Prostate gland (tissue), 2 donors: ENCODE measurements at places on chromosomes 6 and 20.
A peak's percentile ranks its signal among the peaks of the same experiment; 100 is the strongest.

DNA sequence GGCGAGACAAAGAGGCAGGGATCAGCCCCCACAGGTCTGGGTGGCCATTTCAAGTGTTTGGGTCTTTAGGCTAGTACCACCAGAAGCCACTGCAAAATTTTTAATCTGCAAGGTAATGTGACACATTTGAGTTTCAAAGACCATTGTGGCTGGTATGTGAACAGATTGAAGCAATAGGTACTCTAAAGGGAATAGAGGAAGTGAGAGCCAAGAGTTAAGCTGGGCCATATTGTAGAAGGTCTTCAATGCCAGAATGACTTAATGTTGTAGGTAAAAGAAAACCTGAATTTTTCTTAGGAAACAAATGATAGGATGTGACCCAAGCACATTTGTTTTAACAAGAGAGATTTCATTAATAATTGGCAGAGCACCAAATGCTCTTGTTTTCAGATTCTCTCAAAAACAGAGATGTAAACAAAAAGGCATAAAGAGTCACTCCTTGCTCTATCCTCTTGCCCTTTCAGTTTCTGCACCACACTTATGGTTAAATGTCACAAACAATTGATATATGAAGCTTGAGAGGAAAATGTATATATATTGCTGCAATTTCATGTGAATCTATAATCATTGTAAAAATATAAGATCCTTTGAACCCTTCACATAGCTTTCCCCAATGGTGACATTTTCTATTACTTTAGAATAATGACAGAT is 307.1 kb upstream of the PLN start:
- DNase-seq, result no peak
- no peak overlapping the region for H3K4me3 ChIP-seq
- no peaks in the 10 kb centered on the region for H3K4me1 ChIP-seq
- no peaks in the 10 kb centered on the region for H3K27me3 ChIP-seq

DNA sequence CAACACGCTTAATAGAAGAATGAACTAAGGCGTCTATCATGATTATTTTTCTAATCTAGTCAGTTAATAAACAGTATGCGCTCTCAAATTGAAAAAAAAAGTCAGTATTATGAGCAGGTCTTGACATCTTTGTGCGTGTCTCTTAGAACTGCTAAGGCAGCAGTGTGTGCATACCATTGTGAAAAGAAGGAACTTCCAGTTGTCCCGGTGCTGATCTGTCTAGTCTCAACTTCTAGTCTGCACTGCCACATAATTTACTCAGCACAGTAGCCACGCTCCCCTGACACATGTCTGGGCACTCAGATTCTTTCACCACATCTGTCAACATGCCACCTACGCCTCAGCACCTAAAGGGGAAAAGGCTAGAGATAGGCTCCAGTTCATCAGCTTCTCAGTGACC is 61.1 kb upstream of the SPDEF start:
- no peaks in the 10 kb centered on the region for H3K4me1 ChIP-seq
- no peaks in the 10 kb centered on the region for H3K27me3 ChIP-seq
- H3K36me3 ChIP-seq, result no peaks in the 10 kb centered on the region
- H3K4me3 ChIP-seq, result no peak overlapping the region
- no peak for DNase-seq
- H3K27ac ChIP-seq, result no peak overlapping the region

DNA sequence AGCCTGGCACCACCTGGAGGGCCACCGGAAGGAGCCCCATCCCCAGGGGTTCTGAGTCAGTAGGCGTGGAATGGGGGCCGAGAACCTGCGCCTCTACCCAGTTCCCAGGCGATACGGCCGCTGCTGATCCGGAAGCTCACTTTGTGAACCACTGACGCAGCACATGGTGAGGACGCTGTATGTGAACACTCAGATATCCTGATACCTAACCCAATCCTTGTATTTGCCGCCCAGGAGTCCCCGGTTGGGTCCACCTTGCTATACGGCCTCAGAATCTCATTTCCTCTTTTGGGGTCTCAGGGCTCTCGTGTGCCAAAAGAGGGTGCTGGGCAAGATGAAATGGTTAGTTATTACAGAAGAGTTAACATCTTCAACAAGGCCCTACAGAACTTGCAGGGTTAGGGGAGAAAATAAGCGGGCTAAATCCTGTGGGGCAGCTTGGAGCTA is 604 bp upstream of the RAB5IF start:
- peak; percentile 7 for DNase-seq
- peaks cover 6% of the 10 kb centered on the region for H3K4me1 ChIP-seq
- peak overlapping the region; percentile 77 for H3K27ac ChIP-seq
- peak overlapping the region; percentile 96 for H3K4me3 ChIP-seq
- peaks cover 8% of the 10 kb centered on the region for H3K36me3 ChIP-seq
- H3K27me3 ChIP-seq, result no peaks in the 10 kb centered on the region

GRCh38 chr6:163860287-163861081 is 446.0 kb downstream of the QKI start:
- DNase-seq, result no peak
- no peak overlapping the region for H3K27ac ChIP-seq
- no peaks in the 10 kb centered on the region for H3K36me3 ChIP-seq
- no peaks in the 10 kb centered on the region for H3K4me1 ChIP-seq
- no peak overlapping the region for H3K4me3 ChIP-seq
- H3K27me3 ChIP-seq, result no peaks in the 10 kb centered on the region

DNA sequence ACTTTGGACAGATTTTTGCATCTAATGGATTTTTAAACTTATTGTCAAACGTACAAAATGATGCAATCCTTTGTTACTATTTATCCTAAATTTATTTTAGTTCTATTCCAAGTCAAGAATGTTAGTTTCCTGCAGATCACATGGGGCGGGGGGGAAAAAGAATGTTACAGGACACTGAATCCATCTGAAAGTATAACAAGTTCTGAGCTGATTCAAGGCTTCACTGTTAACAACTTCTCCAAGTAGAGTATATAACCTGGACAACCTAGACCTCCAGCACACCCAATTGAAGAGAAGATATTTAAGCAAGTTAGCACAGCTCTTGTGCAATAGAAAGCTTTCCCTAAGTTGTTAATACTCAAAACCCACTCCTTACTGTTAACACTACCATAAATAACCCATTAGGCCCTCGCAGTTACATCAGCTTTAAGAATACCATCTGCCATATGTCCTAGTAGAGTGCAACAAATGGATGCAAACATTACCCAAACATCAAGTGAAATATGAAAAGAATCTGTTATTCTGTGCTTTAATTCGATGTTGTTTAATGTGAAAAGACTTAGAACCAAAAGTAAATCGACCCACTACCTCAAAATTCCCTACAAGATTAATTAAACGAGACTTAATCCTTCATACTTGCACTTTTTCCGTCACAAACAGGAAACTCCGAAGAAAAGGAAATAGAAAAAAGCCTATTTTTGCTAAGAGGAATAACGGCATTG is 1.3 kb downstream of the SEC63 start:
- H3K27ac ChIP-seq, result peak overlapping the region; percentile 87
- H3K36me3 ChIP-seq, result no peaks in the 10 kb centered on the region
- H3K4me1 ChIP-seq, result peaks cover 5% of the 10 kb centered on the region
- DNase-seq, result no peak
- no peaks in the 10 kb centered on the region for H3K27me3 ChIP-seq

GRCh38 chr6:139172151-139172550 is 37.3 kb downstream of the HECA start:
- no peak overlapping the region for H3K27ac ChIP-seq
- DNase-seq, result no peak
- H3K4me3 ChIP-seq, result no peak overlapping the region
- no peaks in the 10 kb centered on the region for H3K27me3 ChIP-seq
- no peaks in the 10 kb centered on the region for H3K36me3 ChIP-seq

GRCh38 chr6:80163754-80164187 is 57.3 kb downstream of the BCKDHB start:
- H3K27me3 ChIP-seq, result no peaks in the 10 kb centered on the region
- H3K36me3 ChIP-seq, result no peaks in the 10 kb centered on the region

- no peak overlapping the region for H3K4me3 ChIP-seq
- H3K27ac ChIP-seq, result no peak overlapping the region
- H3K36me3 ChIP-seq, result no peaks in the 10 kb centered on the region
- no peaks in the 10 kb centered on the region for H3K4me1 ChIP-seq
Observed at GRCh38 chr6:40852779-40853373, 186.1 kb downstream of the UNC5CL start.

GRCh38 chr20:11323816-11324215 is 593.9 kb upstream of the BTBD3 start:
- H3K4me3 ChIP-seq, result no peak overlapping the region
- H3K4me1 ChIP-seq, result no peaks in the 10 kb centered on the region
- H3K36me3 ChIP-seq, result no peaks in the 10 kb centered on the region
- DNase-seq, result no peak
- no peak overlapping the region for H3K27ac ChIP-seq

DNA sequence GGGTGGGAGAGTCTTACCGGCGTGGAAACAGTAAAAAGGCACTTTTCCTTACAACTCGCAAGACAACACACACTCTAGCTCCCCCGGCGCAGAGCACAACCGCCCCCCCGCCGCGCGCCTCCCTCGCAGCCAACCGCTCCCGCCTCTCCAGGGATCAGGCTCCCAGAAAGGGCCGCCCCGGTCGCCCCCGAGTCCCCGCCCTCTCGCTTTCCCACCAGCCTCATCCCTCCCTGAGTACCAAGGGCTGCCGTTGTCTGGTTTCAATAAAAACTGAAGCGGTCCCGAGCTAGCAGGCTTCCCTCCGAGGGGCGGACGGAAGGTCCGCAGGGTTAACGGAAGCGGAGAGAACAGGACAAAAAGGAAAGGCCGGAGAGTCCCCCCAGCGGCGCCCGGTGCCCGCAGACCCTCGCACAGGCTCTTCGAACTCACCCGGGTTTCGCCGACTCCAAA is 804 bp downstream of the ELOVL5 start:
- no peaks in the 10 kb centered on the region for H3K36me3 ChIP-seq
- peak overlapping the region; percentile 81 for H3K4me3 ChIP-seq

GRCh38 chr6:38182426-38182825 is 362.9 kb downstream of the ZFAND3 start:
- no peak for DNase-seq
- H3K27me3 ChIP-seq, result no peaks in the 10 kb centered on the region
- no peak overlapping the region for H3K4me3 ChIP-seq
- H3K36me3 ChIP-seq, result no peaks in the 10 kb centered on the region

GRCh38 chr20:48455651-48456365 is 372.0 kb downstream of the PREX1 start:
- H3K4me1 ChIP-seq, result no peaks in the 10 kb centered on the region
- H3K4me3 ChIP-seq, result no peak overlapping the region
- H3K27me3 ChIP-seq, result peaks cover 5% of the 10 kb centered on the region
- no peak overlapping the region for H3K27ac ChIP-seq
- H3K36me3 ChIP-seq, result no peaks in the 10 kb centered on the region

- DNase-seq, result no peak
- no peaks in the 10 kb centered on the region for H3K27me3 ChIP-seq
- no peaks in the 10 kb centered on the region for H3K4me1 ChIP-seq
- no peak overlapping the region for H3K4me3 ChIP-seq
- H3K36me3 ChIP-seq, result no peaks in the 10 kb centered on the region
- H3K27ac ChIP-seq, result no peak overlapping the region
Observed at GRCh38 chr6:52635049-52635577, 35.8 kb upstream of the TMEM14A start.

- H3K4me1 ChIP-seq, result no peaks in the 10 kb centered on the region
- DNase-seq, result no peak
- H3K36me3 ChIP-seq, result no peaks in the 10 kb centered on the region
- H3K4me3 ChIP-seq, result no peak overlapping the region
- H3K27me3 ChIP-seq, result no peaks in the 10 kb centered on the region
- H3K27ac ChIP-seq, result no peak overlapping the region
Observed at GRCh38 chr6:13697857-13698256, 13.8 kb downstream of the RANBP9 start.

DNA sequence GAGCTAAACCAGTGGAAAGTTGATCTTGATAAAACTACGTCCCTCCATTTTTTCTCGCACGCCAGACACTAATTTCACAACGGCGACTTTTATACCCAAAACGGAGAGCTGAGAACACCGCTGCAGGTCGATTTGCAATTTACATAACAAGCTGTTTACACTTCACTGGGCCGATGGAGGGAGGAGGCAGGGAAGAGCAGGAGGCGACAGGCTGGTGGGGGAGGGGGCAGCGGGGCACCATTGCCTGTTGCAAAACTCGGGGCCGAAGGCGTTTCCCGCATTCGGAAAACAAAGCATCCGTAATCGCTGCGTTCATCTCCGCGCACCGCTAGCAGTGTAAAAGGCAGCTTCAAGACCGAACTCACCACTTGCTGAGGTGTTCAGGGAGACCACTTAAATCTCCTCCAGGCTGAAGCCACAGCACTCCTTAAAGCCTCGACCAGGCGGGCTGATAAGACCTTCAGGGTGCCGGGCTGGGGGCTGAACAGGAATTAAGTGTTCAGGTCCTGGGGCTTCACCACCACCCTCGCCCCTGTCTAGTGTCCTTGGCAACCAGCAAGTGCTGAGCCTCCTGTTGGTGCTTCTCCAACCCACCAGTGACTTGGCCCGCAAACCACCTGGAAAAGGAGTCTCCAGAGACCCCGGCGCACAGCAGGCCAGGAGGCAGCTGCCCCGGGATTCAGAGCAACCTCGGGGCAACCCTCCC is 2.0 kb upstream of the FOXC1 start:
- peaks cover 2% of the 10 kb centered on the region for H3K27me3 ChIP-seq
- H3K36me3 ChIP-seq, result no peaks in the 10 kb centered on the region
- H3K4me1 ChIP-seq, result peaks cover 3% of the 10 kb centered on the region
- H3K4me3 ChIP-seq, result peak overlapping the region; percentile 51
- peak overlapping the region; percentile 91 for H3K27ac ChIP-seq

- no peaks in the 10 kb centered on the region for H3K27me3 ChIP-seq
- no peaks in the 10 kb centered on the region for H3K4me1 ChIP-seq
- H3K27ac ChIP-seq, result no peak overlapping the region
- no peak for DNase-seq
- no peak overlapping the region for H3K4me3 ChIP-seq
Observed at GRCh38 chr6:157096522-157096921, 226.8 kb downstream of the TMEM242 start.

- no peak overlapping the region for H3K4me3 ChIP-seq
- H3K36me3 ChIP-seq, result no peaks in the 10 kb centered on the region
Observed at GRCh38 chr6:33935439-33936080, 131.8 kb upstream of the MLN start.

- DNase-seq, result no peak
- no peak overlapping the region for H3K4me3 ChIP-seq
- no peaks in the 10 kb centered on the region for H3K36me3 ChIP-seq
- H3K4me1 ChIP-seq, result no peaks in the 10 kb centered on the region
Observed at GRCh38 chr6:106637717-106638341, 8.5 kb downstream of the QRSL1 start.

GRCh38 chr20:17593902-17594301 is 24.0 kb downstream of the DSTN start:
- H3K36me3 ChIP-seq, result no peaks in the 10 kb centered on the region
- H3K4me3 ChIP-seq, result no peak overlapping the region
- no peaks in the 10 kb centered on the region for H3K27me3 ChIP-seq

DNA sequence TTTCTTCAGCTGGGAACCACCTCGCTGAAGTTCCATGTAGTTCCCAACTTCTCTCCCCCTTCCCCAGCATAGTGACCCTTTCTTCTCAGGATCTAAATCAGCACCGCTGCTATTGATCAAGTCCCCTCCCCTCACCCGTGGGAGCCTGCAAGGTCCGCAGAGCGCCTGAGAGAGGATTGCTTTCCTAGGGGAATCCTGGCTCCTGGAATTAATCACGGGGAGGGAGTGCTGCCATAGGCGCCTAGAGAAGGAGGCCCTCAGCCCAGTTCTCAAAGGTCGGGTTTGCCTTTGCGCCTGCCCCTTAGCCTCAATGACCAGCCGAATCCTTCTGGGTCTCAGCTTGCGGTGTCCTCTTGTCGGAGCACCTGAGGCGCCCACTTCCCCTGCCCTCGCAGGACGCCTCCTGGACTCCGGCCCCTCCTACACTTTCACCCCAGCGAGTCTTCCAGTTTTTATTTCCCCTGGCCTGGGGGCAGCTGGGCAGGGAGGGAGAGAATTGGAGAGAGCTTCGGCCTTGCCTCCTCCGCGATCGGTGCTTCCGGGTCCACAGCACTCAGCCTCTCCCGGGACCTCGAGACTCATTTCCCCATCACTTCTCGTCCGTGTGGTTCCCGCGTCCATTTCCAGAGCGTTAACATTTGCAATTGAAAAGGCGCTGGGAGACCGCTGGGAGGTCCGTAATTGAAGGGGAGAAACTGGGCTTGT is 3.1 kb upstream of the NKX2-2 start:
- peaks cover 4% of the 10 kb centered on the region for H3K4me1 ChIP-seq
- no peak overlapping the region for H3K27ac ChIP-seq
- no peak for DNase-seq
